ENCODE measurements at places on chromosomes 7 and 10. TPM values are rescaled to one million over a fixed set of nuclear protein-coding genes. Genes with fewer than 3 reads are reported as not detected.

DNA sequence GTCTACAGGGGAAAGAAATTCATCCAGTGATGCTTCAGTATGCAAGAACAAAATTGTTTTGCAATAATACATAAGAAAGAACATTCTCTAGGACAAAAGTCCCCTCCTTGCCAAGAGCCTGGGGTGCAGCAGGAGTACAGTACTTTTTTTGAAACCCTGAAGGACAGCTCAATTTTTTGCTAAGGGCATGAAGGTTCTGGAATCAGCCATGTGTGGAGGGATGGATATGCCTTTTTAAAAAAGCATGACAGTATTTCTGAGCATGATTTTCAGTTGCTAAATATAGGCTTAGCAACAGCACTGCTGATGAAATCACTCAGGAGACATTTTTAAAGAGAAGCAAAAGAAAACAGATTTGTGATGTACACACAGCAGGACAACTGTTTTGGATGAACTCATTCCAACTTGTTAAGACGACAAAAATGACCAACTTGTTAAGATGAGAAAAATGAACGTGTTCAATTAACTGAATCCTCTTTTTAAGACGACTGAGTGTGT lies 39.3 kb downstream of the HBP1 start:
- DNase-seq = no peak

DNA sequence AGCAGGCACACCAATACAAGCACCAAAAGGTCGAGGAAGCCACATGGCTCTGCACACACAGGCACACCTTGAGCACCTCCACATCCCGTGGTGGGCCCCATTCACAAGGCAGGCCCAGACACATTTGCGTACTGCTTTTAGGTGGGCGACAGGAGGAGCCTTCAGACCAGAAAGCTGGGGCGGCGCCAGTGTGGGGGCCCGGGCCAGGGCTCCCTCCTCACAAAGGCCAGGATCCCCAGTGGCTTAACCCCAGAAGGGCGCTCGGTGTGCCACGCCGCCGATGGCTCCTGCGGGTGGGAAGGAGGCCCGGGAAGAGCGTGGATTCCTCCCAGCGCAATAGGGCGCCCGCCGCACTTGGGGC lies 2.8 kb upstream of the SMARCD3 start:
- no peak for DNase-seq

GRCh38 chr7:131325179-131325840 lies 2.4 kb upstream of the MKLN1 start:
- DNase-seq = no peak

The MPP7 gene
- 11.5 TPM for total RNA-seq

- no peak for DNase-seq
Measured at GRCh38 chr7:149284343-149284742, 22.3 kb downstream of the ZNF783 start.

The LRRC17 gene
- 0.89 TPM for total RNA-seq

The TAS2R3 gene
- 0.89 TPM for total RNA-seq

The KAZALD1 gene
- total RNA-seq = 0.39 TPM

GRCh38 chr10:100333661-100334440 lies 3.8 kb upstream of the PKD2L1 start:
- no peak for DNase-seq

The LRRC72 gene
- not detected for total RNA-seq

GRCh38 chr10:36506697-36507496 lies 618.5 kb upstream of the ANKRD30A start:
- DNase-seq = no peak

- DNase-seq = no peak
Measured at GRCh38 chr7:101635484-101635883, 6.4 kb upstream of the MYL10 start.

The C10orf53 gene
- not detected for total RNA-seq

GRCh38 chr7:100079024-100079560 lies 2.4 kb downstream of the ZNF3 start:
- DNase-seq = no peak

GRCh38 chr10:11293332-11293731 lies 275.7 kb downstream of the CELF2 start:
- no peak for DNase-seq

DNA sequence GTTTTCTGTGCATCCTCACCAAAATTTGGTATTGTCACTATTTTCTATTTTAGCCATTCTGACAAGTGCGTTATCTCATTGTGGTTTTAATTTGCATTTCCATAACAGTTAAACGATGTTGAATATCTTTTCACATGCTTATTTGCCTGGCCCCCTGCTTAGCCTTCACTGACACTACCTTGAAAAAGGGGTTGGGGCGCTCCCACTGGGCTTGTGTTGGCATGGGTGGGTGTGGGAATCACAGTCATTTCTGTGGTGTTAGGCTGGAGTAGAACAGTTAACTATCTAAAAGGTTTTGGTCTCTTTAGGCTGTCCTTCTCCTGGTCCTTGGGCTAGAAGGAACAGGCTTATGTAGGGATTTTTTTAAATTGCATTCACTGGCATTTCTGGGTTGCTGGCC lies 72.2 kb upstream of the TMEM140 start:
- no peak for DNase-seq

GRCh38 chr10:48517911-48518811 lies 86.7 kb downstream of the ARHGAP22 start:
- DNase-seq = no peak

GRCh38 chr7:146094356-146094755 lies 22.2 kb upstream of the CNTNAP2 start:
- no peak for DNase-seq

- no peak for DNase-seq
Measured at GRCh38 chr10:74293686-74294371, 142.8 kb downstream of the ADK start.

DNA sequence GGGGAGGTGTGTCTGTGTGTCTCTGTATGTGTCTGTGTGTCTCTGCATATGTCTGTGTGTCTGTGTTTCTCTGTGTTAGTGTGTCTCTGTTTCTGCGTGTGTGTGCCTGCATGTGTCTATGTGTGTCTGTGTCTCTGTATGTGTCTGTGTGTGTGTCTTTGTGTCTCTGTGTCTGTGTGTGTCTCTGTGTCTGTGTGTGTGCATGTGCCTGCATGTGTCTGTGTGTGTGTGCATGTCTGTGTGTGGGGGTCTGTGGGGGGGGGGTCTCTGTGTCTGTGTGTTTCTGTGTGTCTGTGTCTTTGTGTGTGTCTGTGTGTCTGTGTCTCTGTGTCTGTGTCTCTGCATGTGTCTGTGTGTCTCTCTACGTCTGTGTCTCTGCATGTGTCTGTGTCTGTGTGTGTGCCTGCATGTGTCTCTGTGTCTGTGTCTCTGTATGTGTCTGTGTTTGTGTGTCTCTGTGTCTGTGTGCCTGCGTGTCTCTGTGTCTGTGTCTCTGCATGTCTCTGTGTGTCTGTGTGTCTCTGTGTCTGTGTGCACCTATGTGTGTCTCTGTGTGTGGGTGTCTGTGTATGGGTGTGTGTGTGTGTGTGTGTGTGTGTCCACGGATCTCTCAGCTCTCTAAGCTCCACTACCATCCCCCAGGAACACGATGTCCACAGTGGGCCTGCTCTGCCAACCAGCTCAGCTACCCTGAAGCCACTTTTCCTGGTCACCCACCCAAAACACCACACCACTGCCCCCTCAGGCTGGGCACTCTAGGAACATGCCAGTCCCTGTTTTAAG lies 41.7 kb downstream of the RASGEF1A start:
- DNase-seq = no peak
